Chondrocyte (in vitro differentiated cells): ENCODE measurements at places on chromosomes 5 and 9. TPM values are rescaled to one million over a fixed set of nuclear protein-coding genes. Genes with fewer than 3 reads are reported as not detected.

Gene MYORG
- 5.3 to 7.5 TPM (median 6.8 TPM) in 3 replicates for total RNA-seq

Gene BRINP1
- total RNA-seq, result 0.07 to 0.22 TPM in 2 of 3 replicates, not detected in the other

DNA sequence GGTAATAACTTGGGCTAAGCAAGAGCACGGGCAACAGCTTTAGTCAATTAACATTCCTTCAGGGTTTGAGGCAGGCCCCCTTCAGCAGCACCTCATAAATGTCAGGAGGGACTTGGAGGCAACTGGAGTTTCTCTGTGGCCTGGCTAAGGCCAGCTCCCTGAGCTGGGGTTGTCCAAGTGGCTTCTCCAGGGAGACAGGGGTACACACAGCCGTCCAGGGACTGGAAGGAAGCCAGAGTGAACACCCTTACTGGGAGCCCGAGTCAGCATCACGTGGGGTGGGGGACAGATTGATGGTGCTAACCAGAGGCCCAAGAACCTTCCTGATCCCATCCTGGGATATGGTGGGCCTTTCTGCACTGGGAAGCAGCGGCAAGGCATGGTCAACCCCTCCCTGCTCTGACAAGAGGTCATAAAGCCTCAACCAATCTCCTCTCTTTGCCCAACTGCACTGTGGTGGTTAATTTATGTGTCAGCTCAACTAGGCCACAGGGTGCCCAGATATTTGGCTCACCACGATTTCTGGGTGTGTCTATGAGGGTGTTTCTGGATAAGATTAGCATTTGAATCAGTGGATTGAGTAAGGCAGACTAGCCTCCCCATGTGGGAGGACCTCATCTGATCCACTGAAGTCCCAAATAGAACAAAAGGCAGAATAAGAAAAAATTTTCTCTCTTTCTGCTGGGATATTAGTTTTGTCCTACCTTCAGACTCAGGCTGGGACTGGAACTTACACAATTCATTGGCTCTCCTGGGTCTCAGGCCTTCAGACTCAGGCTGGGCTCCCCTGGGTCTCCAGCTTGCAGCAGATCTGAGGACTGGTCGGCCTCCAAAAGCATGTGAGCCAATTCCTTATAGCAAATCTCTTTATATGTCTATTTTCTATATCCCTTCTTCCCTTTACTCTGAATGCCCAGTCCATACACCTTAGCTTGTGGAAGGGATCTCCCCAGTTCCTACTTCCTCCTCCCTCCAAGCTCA lies 127.2 kb upstream of the LARP1 start:
- DNase-seq, result no peak
- no peak overlapping the region for H3K27ac ChIP-seq
- no peak overlapping the region for H3K4me3 ChIP-seq
- H3K27me3 ChIP-seq, result peaks cover 17% of the 10 kb centered on the region
- H3K36me3 ChIP-seq, result no peaks in the 10 kb centered on the region
- H3K4me1 ChIP-seq, result no peaks in the 10 kb centered on the region

Gene ECSCR
- 0.62 TPM in 1 of 3 replicates, not detected in the others for total RNA-seq

DNA sequence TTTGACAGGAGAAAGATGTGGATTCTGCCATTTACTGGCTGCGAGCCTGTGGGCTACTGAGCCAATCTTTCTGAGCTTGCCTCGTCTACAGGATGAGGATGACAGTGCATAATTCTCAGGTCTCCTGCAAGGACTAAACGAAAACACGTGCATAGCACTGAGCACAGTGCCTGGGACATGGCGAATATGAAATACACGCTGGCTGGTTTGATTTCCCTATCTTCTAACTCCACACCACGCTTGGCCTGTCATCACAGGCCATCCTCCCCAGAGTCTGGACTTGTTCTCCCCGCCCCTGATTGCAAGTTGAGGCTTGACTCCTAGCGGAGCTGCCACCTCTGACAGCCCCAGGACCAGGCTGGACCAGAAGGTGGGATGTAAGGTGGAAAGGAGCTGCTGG lies 37.9 kb downstream of the ARPC5L start:
- no peak overlapping the region for H3K27ac ChIP-seq
- H3K4me3 ChIP-seq, result no peak overlapping the region
- no peaks in the 10 kb centered on the region for H3K27me3 ChIP-seq
- peaks cover 29% of the 10 kb centered on the region for H3K36me3 ChIP-seq
